ENCODE measurements at places on chromosomes 11 and 22.

GRCh38 chr11:31442086-31442485, 67.3 kb downstream of the IMMP1L start:
- DNase-seq = no peak

DNA sequence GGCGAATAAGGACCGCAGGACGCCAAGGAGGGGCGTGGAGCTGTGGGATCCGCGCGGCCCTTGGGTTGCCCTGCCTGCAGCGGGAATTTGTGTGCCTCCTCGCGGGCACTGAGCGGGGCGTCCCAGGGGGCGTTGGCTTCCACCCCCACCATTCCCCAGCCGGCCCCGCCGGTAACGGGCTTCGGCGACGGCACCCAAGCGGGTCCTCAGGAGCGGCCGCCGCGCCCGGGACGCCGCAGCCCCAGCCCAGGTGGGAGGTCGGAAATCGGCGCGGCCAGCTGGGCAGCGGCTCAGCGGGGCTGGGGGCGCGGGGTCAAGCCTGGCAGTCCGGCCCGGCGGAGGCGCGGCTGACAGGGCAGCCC, 320 bp downstream of the CLTCL1 start:
- DNase-seq = no peak

DNA sequence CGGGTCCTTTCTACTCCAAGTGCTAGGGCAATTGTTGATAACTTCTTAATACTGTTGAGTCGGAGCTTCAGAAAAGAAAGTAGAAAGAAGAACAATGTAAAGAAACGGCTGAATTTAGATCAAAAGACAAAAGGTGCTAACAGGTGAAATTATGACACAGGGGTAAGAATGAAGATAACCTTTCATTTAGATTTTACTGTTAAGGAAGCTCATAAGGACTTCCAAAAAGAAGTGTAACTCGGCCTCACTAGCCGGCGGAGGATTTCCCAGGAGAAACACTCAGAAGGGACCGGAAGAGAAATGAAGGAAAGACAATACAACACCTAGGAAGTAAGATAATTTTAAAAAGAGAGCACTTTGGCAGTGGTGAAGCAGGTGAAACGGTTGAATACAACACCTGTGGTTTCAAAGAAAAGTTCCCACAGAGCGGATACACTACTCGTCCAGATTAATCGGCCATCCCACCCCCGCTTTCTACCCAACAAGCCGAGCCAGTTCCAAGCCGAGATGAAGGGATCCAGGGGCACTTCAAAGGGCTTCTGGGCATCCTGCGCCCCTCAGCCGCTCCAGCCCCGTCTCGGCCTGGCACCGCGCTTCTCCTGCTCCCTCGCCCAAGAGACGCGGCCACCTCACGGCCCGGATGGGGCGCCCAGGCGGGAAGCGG, 737 bp downstream of the PPP2R1B start:
- no peak for DNase-seq

DNA sequence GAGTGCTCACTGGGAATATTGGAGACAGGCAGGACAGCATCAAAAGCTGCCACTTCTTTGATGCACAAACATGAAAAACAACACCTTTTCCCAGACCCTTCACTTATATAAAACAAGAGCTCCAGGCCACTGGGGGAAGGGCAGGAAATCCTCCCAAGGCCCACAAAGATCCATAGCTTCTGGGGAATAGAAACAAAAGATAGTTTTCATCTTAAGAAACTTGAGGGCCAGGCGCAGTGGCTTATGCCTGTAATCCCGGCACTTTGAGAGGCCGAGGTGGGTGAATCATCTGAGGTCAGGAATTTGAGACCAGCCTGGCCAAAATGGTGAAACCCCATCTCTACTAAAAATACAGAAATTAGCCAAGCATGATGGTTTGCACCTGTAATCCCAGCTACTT, 15.3 kb downstream of the RTL6 start:
- no peak for DNase-seq

DNA sequence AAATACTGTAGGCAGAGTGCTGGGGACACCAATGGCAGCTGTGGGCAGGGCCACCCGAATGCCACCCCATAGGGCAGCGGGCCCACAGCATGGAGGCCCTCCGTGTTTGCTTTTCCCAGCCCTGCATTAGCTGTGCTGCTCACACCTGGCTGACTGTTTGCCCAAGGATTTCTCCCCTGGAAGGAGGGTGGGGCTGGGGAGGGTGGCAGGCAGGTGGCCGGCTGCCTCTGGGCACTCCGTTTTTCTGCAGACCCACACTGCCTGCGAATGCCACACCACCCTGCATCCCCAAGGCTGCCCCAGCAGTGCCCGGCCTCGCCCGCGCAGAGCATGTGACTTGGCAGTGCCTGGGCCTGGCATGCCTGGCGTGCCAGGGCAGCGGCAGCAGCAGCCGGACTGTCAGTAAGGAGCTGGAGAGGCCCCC, 19.6 kb downstream of the DAGLA start:
- DNase-seq = no peak

GRCh38 chr11:133271206-133271605, 261.1 kb downstream of the OPCML start:
- no peak for DNase-seq

Data from activated naive CD4-positive, alpha-beta T cell (primary cell).